ENCODE measurements at places on chromosomes 4 and X. TPM values are rescaled to one million over a fixed set of nuclear protein-coding genes. Genes with fewer than 3 reads are reported as not detected.

- peaks cover 3% of the 10 kb centered on the region for H3K4me1 ChIP-seq
- H3K27me3 ChIP-seq: no peaks in the 10 kb centered on the region
- no peak for DNase-seq
- no peak overlapping the region for H3K27ac ChIP-seq
- no peaks in the 10 kb centered on the region for H3K36me3 ChIP-seq
These were observed 1.4 kb downstream of the CXXC4 start for GRCh38 chr4:104493081-104493831.

DNA sequence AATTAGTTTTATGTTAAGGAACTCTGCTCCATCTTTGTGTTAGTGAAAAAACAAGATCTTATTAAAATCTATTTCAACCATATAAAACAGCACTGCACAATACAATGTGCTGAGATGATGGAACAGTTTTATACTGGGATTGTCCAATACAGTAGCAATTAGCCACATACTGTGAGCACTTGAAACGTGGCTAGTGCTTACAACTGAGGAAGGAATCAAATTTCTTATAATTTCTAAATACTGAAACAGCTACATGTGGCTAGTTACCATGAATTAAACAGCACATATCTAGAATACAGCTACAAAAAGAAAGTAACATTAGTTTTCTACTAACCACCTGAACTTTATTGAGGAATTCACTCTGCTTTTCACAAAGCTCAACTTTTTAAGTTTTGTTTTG lies 14.7 kb downstream of the NFXL1 start:
- H3K4me1 ChIP-seq: no peaks in the 10 kb centered on the region
- DNase-seq: no peak
- H3K36me3 ChIP-seq: peaks cover 7% of the 10 kb centered on the region
- H3K27ac ChIP-seq: no peak overlapping the region
- no peaks in the 10 kb centered on the region for H3K27me3 ChIP-seq

GRCh38 chr4:140659943-140660700 lies 91.4 kb upstream of the UCP1 start:
- DNase-seq: no peak
- no peaks in the 10 kb centered on the region for H3K36me3 ChIP-seq
- H3K4me1 ChIP-seq: no peaks in the 10 kb centered on the region
- H3K27me3 ChIP-seq: no peaks in the 10 kb centered on the region

- no peak overlapping the region for H3K4me3 ChIP-seq
- no peaks in the 10 kb centered on the region for H3K27me3 ChIP-seq
- no peak overlapping the region for H3K27ac ChIP-seq
- H3K36me3 ChIP-seq: no peaks in the 10 kb centered on the region
These were observed 247.9 kb upstream of the EPHA5 start for GRCh38 chr4:65918212-65918611.

DNA sequence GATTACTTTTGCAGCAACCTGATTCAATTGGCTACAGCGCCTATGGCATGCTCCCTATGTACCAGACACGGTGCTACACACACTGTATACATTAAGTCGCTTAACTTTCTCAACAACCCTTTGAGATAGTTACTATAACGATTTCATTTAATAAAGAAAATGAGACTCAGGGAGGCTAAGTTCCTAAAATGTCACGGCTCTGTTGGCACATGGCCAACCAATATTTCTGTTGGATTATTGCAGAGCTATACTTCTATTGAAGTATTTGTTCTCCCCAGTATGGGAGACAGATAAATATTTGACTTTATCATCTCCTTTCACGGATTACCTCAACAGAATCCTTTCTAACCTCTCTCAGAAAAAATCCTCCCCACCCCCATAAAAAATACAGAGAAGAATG lies 25.3 kb downstream of the CLNK start:
- H3K4me3 ChIP-seq: no peak overlapping the region
- H3K27ac ChIP-seq: no peak overlapping the region
- no peaks in the 10 kb centered on the region for H3K27me3 ChIP-seq
- peaks cover 6% of the 10 kb centered on the region for H3K4me1 ChIP-seq

- no peaks in the 10 kb centered on the region for H3K36me3 ChIP-seq
- H3K4me3 ChIP-seq: no peak overlapping the region
- no peak for DNase-seq
- no peaks in the 10 kb centered on the region for H3K4me1 ChIP-seq
- no peaks in the 10 kb centered on the region for H3K27me3 ChIP-seq
These were observed 85.3 kb downstream of the HCCS start for GRCh38 chrX:11196476-11196875.

DNA sequence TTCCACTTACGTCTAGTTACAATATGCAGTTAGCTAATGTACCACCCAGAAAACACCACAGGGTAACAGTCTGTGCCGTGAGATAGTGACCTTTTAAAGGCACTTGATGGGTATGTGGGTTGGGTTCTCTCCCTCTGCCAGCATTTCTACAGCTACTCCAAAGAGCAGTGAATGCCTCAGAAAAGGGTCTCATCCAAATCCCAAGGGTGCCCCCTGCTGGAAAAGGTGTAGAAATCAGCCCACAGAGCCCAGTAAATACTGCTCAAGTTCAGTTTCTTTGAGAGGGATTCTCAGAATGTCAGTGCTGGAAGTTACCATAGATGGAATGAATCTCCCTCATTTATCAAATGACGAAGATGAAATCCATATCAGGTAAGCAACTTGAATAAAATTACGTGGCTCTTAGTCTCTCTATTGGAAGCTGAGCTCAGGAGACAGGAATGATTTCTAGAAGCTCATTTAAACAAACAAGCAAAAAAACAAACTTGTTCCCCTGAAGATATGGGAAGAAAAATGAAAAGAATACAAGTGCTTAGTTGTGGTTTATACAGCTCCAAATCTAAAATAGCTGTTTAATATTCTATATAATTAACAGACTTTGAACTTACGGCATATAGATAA lies 9.5 kb downstream of the RNF175 start:
- H3K36me3 ChIP-seq: no peaks in the 10 kb centered on the region
- no peaks in the 10 kb centered on the region for H3K4me1 ChIP-seq
- DNase-seq: peak; percentile 63
- no peak overlapping the region for H3K27ac ChIP-seq

- no peak for DNase-seq
- H3K36me3 ChIP-seq: no peaks in the 10 kb centered on the region
- H3K27me3 ChIP-seq: no peaks in the 10 kb centered on the region
- no peak overlapping the region for H3K27ac ChIP-seq
- no peaks in the 10 kb centered on the region for H3K4me1 ChIP-seq
These were observed 60.0 kb downstream of the SMC1A start for GRCh38 chrX:53362449-53362848.

DNA sequence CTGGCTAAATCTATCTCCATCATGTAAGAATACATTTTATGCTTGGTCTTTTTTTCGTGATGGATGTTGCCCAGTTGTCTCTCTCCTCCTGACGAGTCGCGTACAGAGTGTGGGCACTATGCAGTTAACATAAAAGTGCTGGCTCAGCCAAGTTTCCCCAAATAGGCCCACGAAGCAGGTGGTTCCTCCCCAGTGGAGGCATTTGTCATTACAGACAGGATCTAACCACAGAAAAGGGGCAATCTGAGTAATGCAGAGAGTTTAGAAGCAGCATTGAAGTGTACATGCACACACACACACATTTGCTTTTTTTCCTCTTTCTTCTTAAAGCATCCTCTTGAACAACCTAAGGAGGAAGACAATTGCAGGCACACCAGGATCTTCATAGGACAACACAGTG lies 188.7 kb upstream of the VCX start:
- H3K27ac ChIP-seq: no peak overlapping the region
- no peaks in the 10 kb centered on the region for H3K27me3 ChIP-seq
- no peaks in the 10 kb centered on the region for H3K36me3 ChIP-seq
- H3K4me3 ChIP-seq: no peak overlapping the region
- DNase-seq: no peak

DNA sequence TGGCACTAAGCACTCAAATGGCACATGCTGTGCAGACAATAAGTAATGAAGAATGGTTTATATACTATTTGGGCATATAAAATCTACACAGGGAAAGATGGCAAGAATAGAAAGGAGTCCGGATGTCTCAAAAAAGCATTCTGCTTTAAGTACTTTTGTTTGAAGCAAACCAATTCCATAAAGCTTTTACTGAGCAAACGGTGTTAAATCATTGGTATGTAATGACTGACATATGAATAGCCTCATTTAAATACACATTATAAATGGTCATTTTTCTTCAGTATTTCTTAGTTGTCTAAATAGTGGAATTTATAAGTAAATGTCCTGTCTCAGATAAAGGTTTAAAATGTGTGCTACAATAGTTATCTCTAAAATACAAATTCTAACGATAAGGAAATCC lies 6.0 kb downstream of the FBXO8 start:
- H3K27me3 ChIP-seq: no peaks in the 10 kb centered on the region
- no peaks in the 10 kb centered on the region for H3K36me3 ChIP-seq
- no peaks in the 10 kb centered on the region for H3K4me1 ChIP-seq
- no peak overlapping the region for H3K4me3 ChIP-seq
- no peak overlapping the region for H3K27ac ChIP-seq

- no peaks in the 10 kb centered on the region for H3K36me3 ChIP-seq
- H3K27ac ChIP-seq: peak overlapping the region; percentile 97
- DNase-seq: peak; percentile 75
- H3K27me3 ChIP-seq: no peaks in the 10 kb centered on the region
These were observed 2.3 kb downstream of the ZNF827 start for GRCh38 chr4:145936142-145936996.

- H3K4me1 ChIP-seq: no peaks in the 10 kb centered on the region
- H3K4me3 ChIP-seq: no peak overlapping the region
- H3K36me3 ChIP-seq: no peaks in the 10 kb centered on the region
- no peak overlapping the region for H3K27ac ChIP-seq
- no peaks in the 10 kb centered on the region for H3K27me3 ChIP-seq
These were observed 16.1 kb downstream of the COQ2 start for GRCh38 chr4:83268491-83268890.

GRCh38 chrX:18895189-18895951 lies 88.5 kb downstream of the PHKA2 start:
- no peaks in the 10 kb centered on the region for H3K36me3 ChIP-seq
- H3K27me3 ChIP-seq: no peaks in the 10 kb centered on the region
- no peak for DNase-seq
- no peak overlapping the region for H3K4me3 ChIP-seq
- no peak overlapping the region for H3K27ac ChIP-seq

DNA sequence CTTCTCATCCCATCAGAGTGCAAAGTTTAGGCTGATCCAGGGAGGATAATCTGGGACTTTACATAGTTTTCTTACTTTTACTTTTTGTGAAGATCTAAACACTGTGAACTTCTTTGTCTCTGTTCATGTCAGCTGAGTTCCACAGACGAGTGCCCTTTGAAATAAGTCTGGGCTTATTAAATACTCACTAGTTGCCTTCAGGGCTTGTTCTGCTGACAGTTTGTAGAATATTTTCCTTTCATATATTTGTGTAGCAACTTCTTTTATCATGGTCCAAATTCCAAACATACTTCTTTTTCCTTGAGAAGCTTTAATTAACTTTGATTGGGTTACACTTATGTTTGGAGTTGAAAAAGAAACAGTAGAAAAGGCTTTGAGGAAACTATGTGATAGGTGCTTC lies 109.6 kb downstream of the SH2D1A start:
- H3K4me3 ChIP-seq: no peak overlapping the region
- no peaks in the 10 kb centered on the region for H3K4me1 ChIP-seq
- H3K27me3 ChIP-seq: no peaks in the 10 kb centered on the region

- DNase-seq: no peak
- no peak overlapping the region for H3K4me3 ChIP-seq
- H3K36me3 ChIP-seq: no peaks in the 10 kb centered on the region
- no peaks in the 10 kb centered on the region for H3K4me1 ChIP-seq
- no peak overlapping the region for H3K27ac ChIP-seq
- H3K27me3 ChIP-seq: no peaks in the 10 kb centered on the region
These were observed 58.6 kb upstream of the ALB start for GRCh38 chr4:73345399-73345975.

DNA sequence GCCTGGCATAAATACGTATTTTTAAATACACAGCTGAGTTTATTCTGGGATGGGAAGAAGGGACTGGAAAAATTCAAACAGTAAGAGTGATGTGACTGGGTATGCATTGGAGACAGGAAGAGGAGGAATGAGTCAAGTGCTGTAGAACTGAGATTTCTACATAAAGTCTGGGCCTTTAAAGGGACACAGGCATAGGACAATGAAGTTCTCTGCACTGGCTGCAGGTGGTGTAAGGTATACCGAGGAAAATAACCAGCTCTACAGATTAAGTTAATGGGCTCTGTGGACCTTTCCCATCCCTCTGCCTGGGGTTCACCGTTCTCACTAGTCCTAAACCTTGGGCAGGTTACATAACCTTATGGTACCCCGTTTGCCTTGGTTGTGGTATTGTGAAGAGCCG lies 68.7 kb downstream of the DHX15 start:
- DNase-seq: no peak
- H3K36me3 ChIP-seq: no peaks in the 10 kb centered on the region
- H3K4me1 ChIP-seq: no peaks in the 10 kb centered on the region
- no peaks in the 10 kb centered on the region for H3K27me3 ChIP-seq

- H3K36me3 ChIP-seq: no peaks in the 10 kb centered on the region
- DNase-seq: no peak
- H3K27me3 ChIP-seq: no peaks in the 10 kb centered on the region
- H3K4me1 ChIP-seq: no peaks in the 10 kb centered on the region
- no peak overlapping the region for H3K27ac ChIP-seq
These were observed 12.3 kb upstream of the GRIA3 start for GRCh38 chrX:123171781-123172180.

DNA sequence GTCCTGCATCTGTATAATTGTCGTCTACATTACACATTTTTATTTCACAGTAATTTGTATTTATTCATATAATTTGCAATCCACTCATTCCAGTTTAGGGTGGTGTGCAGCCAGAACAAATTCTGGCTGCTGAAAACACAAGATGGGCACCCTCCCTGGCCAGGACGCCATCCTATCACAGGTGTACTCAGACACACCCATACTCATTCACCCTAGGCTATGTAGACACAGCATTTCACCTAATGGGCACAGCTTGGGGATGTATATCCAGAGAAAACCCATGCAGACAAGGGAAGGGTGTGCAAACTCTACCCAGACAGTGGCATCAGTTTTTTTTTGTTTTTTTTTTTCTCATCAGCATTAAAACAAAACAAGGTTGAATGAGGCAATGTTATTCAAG lies 73.1 kb downstream of the HMGB2 start:
- H3K36me3 ChIP-seq: no peaks in the 10 kb centered on the region
- H3K27ac ChIP-seq: no peak overlapping the region
- no peaks in the 10 kb centered on the region for H3K27me3 ChIP-seq
- H3K4me3 ChIP-seq: no peak overlapping the region

- no peaks in the 10 kb centered on the region for H3K4me1 ChIP-seq
- no peak for DNase-seq
- H3K36me3 ChIP-seq: no peaks in the 10 kb centered on the region
- no peak overlapping the region for H3K27ac ChIP-seq
These were observed 209.9 kb upstream of the HCCS start for GRCh38 chrX:10901290-10901633.

- no peak for DNase-seq
- no peak overlapping the region for H3K4me3 ChIP-seq
- no peaks in the 10 kb centered on the region for H3K27me3 ChIP-seq
These were observed 1653.5 kb upstream of the AGA start for GRCh38 chr4:179095585-179096221.

GRCh38 chrX:54798137-54798536 lies at the start of gene ITIH6:
TSS of gene ITIH6 (minus strand) at chrX:54798255. CDS start at chrX:54798210, 45 bp downstream.
- H3K36me3 ChIP-seq: no peaks in the 10 kb centered on the region
- H3K4me3 ChIP-seq: no peak within 1 kb of the TSS
- H3K27me3 ChIP-seq: no peaks in the 10 kb centered on the region
- DNase-seq: no peak
- H3K27ac ChIP-seq: no peak within 1 kb of the TSS

- no peaks in the 10 kb centered on the region for H3K4me1 ChIP-seq
- H3K36me3 ChIP-seq: no peaks in the 10 kb centered on the region
- H3K27me3 ChIP-seq: no peaks in the 10 kb centered on the region
- H3K27ac ChIP-seq: no peak overlapping the region
- DNase-seq: no peak
- H3K4me3 ChIP-seq: no peak overlapping the region
These were observed 732 bp downstream of the SULT1E1 start for GRCh38 chr4:69859140-69859685.

SLC6A8 gene
- 435 TPM for total RNA-seq

MMRN1 gene
- 6.7 TPM for total RNA-seq

PNMA6F gene
- not detected for total RNA-seq

POU3F4 gene
- total RNA-seq: not detected

PABPC1L2B gene
- total RNA-seq: not detected

FGFBP2 gene
- 0.96 TPM for total RNA-seq

PDK3 gene
- 18.5 TPM for total RNA-seq
